ENCODE measurements at places on chromosomes 4 and X.
A peak's percentile ranks its signal among the peaks of the same experiment; 100 is the strongest.

DNA sequence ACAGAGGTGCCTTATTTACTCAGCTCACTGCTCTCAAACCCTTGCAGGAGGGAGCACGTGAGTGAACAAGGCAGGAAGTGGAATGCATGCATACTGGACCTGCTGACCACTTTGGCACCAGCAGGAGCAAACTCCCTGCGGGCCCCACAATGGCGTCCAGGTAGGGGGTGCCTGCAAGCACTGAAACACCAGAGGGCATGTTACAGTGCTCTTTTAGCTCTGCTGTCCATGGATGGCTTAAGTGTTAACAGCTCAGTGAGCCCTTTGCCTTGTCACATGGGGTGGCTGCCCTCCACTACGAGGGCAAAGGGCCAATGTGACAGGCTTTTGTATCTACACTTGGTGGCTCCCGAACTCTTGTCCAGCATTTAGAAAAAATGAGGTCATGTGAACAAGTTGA, 199.5 kb upstream of the UGT8 start:
- no peak for DNase-seq

DNA sequence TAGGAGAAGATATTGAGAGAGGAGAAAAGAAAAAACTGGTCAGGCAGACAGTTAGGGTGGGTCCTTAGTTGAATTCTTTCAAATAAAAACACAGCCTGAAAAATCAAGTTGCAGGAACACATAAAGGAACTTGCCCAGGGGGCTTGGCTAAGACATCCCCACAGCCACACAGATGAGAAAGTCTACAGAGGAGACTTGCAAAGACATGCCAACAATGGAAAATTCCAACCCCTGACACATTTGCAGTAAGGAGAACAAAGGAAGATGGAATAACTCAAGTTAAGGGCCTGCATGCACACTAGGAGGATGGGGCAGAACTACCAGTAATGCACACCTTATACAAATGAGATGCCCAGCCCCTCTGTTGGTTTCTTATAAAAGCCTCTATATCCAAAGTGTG, 197.6 kb downstream of the CPXCR1 start:
- no peak for DNase-seq

DNA sequence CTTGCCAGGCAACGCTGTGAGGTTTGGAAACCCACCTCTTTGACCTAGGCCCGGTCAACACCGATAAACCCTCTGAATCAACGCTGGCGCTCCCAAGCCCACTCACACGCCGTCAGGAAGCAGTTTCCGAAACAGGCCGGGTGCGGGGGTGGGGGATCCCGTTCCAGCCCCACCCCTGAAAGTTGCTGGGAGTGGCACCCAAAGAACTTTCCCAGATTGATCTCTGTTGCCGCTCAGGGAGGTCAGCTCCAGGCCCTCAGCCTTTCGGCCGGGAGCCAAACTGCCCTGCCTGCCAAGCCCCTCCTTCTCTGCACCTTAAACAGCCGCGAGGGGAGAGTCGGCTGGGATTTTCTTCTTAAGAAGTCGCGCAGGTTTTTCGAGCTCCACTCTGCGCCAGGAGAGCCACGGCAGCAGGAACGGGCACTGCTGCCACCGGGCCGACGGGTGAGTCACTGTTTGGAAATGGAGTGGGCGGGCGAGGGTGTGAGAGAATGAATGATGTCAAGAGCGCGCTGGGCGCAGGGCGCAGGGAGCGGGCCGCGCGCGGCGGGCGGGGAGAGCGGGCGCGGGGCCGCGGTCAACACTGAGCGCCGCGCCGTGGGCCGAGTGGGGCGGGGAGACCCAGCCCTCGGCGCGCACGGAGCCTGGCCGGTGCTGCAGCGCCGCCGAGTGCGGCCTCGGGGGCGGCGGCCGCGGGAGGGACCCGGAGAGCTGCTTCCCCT, at the start of gene SGMS2:
SGMS2 (plus strand) TSS at position 583 of the 722 bp plus-strand sequence. CDS start 70,622 bp downstream, outside the sequence.
- DNase-seq: peak; percentile 37

DNA sequence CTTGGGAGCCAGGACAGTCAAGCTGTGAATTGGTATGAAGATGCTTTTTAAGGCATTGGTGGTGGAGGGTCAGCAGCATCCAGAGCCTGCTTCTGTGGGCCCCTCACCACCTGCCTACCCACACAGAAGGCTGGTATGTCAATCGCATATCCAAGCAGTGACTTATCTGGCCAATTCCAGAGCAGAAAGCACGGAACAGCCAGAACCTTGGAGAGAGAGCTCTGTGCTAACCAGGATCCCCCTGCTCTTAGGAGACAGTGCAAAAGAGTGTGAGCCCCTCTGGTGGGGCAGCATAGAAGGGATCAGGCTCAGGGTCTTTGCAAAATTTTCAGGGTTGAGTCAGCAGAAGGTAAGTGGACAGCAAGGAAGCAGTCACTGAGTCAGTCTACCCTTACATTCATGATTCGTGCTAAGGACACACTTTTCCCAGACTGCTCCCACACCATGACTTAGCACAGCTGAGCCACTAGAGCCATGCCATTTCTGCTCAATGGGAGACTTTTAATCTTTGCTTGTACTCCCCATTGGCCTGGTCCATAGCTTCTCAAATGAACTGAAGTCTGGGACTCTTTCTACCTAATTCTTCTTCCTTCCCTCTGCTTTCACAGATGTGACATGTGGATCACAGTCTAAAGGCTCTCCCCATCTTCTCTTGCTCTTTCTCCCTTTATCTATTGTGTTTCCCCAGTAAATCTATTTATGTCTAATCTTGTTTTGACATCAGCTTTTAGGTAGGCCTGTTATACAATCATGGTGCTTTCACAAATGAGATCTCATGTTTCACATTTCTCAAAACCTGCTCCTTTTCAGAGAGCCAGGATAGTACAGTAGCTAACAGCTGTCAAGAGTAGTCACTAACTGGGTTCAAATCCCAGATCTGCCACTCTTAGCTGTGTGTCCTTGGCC, 20.0 kb downstream of the MORF4L2 start:
- DNase-seq: no peak

DNA sequence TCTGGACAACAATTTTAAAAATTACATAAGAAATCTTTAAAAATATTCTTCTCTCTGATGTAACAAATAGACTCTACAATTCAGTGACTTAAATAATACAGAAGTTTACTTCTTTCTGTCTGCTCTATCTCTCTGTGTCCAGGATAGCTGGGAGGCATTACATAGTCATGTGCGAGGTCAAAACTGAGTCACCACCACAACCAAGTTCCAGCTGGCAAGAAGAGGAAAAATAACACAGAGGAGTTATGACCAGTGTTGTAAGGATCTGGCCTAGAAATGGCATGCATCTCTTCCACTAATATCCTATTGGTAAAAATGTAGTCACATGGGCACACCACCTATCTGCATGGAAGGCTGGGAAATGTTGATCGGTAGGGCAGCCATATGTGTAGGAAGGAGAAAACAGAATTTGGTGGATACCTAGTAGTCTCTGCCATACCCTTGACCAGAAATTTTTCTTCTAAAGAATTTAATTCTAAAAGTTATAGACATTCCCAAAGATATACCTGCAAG, 39.4 kb upstream of the WDFY3 start:
- DNase-seq: no peak

DNA sequence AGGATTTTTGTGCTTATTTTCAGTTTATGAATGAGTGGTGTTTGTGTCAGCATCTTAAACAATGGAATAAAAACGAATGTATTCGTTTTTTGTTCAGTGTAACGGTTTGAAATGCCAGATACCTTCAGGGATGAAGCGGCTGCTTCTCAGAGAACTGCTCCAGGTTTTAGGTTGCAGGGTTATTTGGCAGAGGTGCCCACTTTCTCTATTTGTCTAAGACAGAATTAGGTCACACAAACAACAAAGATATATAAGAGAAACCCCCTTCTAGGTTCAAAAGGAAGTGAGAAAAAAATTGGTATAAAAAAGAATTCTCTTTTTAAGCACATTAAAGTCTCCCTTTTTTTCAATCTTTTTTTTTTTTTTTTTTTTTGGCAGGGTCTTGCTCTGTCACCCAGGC, 98.9 kb downstream of the MFAP3L start:
- DNase-seq: no peak

- DNase-seq: no peak
These were observed 26.3 kb upstream of the PDS5A start for GRCh38 chr4:40003986-40004385.

GRCh38 chr4:55074386-55074785, 51.0 kb downstream of the KDR start:
- DNase-seq: no peak

DNA sequence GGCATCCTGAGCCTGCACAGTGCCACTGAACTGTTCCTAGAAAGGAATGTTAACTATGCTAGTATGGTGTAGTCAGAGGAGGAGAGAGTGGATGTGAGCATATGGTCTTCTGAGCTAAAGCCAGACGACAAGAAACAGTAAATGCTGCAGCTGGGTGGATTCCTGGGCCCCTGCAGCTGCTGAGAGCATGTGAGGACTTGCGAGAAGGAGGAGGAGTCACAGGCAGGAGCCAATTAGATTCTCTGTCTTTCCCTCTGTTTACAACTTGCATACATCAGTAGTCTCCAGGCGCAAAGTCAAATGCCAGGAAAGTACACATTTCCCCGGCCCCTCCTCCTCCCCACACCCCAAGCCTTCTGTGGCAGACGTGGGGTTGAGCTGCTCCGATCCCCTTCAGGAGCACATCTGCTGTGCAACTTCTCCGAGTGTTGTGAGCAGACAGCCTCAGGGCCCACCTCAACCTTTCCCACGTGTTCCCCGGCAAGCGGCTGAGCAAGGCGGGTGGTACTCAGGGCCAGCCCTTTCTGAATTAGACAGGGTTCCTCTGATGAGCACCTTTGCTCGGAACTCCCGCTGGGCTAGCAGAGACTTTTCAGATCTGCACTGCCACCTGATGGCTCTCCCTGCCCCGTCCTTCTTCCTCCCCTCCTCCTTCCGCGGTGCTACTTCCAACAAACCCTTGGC, 108.7 kb upstream of the ATP6AP2 start:
- peak; percentile 63 for DNase-seq

All from MM.1S (cell line).